ENCODE measurements at places on chromosomes 12 and 14.

GRCh38 chr14:68669111-68669511 is 123.8 kb downstream of the ZFP36L1 start:
- DNase-seq = no peak

GRCh38 chr14:89265234-89265633 is 151.8 kb downstream of the FOXN3 start:
- DNase-seq = no peak

- DNase-seq = no peak
These were observed 26.2 kb upstream of the PPM1A start for GRCh38 chr14:60222820-60223219.

DNA sequence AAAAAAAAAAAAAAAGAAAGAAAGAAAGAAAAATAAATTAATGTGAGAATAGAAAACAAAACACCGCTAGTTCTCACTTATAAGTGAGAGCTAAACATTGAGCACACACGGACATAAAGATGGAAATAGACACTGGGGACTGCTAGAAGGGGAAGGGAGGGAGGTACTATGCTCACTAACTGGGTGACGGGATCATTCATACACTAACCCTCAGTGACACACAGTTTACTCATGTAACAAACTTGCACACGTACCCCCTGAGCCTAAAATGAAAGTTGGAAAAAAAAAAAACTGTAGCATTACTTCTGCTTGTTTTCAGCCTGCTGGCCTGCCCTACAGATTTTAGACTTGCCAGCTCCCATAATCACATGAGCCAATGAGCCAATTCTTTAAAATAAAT is 10.5 kb upstream of the PRMT5 start:
- no peak for DNase-seq

DNA sequence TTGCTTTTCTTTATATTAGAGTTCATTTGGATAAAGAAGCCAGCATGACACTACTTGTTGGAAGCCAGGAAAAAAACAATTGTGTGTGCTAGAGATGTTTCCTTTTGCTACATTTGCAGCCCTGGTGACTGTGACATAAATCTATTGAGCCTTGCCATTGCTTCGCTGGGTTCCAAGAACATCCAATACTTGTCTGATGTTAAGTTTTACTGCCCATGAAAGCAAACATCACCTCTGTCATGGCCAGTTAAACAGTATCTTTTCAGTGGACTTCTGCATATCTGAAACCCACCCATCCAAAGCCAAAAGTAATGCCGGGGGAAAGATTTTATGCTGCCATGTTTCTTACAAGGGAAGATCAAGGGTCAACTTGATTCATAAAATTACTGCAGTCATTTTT is 184.0 kb downstream of the MSRB3 start:
- no peak for DNase-seq

- no peak for DNase-seq
These were observed 2.4 kb downstream of the THTPA start for GRCh38 chr14:23558346-23559009.

GRCh38 chr14:29749327-29749726 is 178.3 kb downstream of the PRKD1 start:
- no peak for DNase-seq

DNA sequence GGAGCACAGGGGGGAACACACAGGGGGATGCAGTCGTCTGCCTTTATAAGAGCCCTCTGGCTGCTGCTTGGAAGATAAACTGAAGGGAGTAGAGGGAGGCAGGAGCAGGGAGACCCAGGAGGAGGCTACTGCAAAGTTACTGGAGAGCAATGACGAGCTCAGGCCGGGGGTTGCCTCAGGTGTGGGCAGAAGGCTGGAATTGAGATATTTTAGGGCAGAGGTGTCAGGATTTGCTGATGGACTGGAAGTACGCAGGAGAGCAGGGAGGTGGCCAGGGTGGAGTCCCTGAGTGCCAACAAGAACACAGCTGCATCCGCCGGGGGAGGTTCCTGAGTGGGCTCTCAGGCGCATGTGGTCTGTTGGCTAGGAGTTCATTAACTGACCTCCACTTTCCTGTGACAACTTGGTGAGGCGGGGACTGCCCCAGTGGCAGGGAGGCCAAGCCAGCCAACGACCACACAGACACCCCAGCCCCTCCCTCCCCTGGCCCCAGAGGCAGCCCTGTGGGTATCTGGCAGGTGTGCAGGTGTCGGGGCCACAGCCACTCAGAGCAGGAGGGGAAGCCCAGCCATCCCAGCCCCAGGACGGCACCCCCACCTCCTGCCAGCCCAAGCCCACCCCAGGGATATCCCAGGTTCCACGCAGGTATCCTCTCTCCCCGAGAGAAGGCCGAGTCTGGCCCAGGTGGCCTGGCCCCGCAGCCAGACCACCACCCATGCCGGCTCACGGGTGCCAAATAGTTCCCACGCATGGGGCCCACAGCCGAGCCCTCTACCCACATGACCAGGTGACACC is 85.4 kb downstream of the NCOR2 start:
- DNase-seq = no peak

DNA sequence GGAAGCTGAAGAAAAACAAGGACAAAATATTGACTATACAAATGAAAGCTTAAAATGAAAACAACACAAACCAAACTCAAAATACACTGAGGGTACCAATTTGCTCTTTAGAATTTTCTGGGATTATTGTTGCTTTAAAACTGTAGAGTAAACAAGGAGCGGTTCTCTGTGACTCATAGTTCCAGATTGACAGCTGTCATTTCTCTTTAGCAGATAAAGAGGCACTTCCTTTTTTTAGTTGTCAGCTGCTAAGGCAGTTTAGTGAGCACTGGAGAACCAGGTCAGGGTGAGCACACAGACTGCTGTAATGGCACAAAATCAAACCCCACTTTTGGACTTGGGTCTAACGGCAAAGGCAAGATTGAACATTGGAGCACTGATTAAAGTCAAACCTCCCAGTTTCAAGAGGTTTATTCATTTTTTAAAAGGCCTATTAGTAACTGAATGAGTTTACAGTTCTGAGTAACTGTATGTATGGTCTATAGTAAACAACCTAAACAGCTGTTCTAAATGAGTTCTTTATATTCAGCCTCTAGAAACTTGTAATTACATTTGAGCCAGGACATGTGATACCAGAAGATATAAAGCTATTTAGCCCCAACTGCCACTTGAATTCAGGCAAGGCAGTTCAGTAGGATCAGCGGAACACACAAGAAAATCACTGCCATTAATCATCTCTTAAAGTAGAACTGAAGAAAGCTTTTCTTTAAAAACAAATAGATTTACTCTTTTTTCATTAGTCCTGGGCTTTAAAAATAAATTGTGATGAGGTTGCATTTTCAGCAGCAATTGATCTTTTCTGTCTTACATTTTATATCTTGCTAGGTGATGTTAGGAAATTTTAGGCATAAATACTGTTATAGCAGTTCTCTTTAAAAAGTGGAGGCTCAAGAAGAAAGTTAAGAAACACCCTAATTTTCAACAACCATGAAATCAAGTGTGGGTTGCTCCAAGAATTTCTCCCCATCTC is 71.7 kb upstream of the PRICKLE1 start:
- DNase-seq = no peak

DNA sequence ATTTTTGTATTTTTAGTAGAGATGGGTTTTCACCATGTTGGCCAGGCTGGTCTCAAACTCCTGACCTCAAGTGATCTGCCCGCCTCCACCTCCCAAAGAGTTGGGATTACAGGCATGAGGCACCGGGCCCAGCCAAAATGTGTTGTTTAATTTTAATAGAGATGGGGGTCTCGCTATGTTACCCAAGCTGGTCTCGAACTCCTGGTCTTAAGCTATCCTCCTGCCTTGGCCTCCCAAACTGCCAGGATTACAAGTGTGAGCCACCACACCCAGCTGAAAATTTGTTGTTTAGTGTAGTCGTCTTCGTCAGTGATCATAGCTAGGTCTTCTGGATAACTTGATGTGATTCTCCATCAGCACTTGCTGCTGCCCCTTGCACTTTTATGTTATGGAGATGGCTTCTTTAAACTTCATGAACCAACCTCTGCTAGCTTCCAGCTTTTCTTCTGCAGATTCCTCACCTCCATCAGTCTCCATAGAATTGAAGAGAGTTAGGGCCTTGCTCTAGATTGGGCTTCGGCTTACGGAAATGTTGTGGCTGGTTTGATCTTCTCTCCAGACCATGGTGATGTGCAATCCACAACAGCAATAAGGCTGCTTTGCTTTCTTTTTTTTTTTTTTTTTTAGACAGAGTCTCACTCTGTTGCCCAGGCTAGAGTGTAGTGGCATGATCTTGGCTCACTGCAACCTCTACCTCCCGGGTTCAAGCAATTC is 13.0 kb downstream of the ISCU start:
- DNase-seq = no peak

GRCh38 chr12:114680604-114681069 is 3.3 kb downstream of the TBX3 start:
- DNase-seq = no peak

DNA sequence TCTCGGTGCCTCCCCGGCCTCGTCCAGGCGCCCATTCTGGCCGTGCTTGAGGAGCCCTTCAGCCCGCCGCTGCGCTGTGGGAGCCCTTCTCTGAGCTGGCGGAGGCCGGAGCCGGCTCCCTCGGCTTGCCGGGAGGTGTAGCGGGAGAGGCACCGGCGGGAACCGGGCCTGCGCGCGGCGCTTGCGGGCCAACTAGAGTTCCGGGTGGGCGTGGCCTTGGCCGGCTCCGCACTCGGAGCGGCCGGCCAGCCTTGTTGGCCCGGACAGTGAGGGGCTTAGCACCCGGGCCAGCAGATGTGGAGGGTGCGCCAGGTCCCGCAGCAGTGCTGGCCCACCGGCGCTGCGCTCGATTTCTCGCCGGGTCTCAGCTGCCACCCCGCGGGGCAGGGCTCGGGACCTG is 168.7 kb upstream of the RPL10L start:
- no peak for DNase-seq

DNA sequence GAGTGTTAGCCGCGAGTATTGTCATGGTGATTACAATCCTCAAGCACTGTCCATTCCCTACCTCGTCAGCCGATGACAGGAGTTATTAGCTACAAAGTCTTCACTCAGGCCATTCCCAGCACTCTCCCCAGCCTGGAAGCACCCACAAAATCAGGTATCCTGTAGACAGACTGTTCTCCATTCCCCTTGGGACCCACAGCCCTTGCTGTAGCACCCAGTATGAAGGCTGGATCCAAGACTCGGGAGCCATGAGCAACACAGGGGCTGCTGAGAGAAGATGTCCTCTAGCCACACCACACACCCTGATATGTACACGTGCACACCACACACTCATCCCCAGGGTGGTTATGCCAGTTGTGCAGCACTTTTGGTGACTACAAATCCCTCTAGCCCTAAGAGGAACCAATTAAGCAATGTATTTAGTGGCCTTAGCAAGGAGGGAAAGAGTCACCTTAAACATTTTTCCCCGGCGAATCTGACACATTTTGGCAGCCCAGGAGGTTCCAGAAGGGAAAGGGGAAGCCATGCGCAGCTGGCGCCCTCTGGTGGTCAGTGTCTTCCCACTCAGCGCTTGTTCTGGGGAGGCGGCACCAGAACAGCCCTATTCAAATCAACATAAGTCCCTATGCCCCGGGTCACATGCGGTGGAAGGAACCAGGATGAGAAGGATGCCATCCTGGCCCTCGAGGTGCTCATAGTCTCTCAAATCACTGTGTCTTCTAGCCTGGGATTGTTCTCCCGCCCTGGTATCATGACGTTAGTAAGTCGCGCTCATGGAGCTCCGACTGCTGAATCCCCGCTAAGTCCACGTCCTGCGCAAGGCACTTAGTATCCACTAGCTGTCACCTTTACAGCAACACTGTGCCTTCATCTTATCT is 96.9 kb downstream of the GCH1 start:
- peak; percentile 68 for DNase-seq

GRCh38 chr14:85060121-85060520 is 469.8 kb upstream of the FLRT2 start:
- no peak for DNase-seq

- DNase-seq = no peak
These were observed 376.0 kb downstream of the ALG10 start for GRCh38 chr12:34398366-34398705.

GRCh38 chr12:51593539-51593938 is 2.5 kb downstream of the SCN8A start:
- DNase-seq = no peak

DNA sequence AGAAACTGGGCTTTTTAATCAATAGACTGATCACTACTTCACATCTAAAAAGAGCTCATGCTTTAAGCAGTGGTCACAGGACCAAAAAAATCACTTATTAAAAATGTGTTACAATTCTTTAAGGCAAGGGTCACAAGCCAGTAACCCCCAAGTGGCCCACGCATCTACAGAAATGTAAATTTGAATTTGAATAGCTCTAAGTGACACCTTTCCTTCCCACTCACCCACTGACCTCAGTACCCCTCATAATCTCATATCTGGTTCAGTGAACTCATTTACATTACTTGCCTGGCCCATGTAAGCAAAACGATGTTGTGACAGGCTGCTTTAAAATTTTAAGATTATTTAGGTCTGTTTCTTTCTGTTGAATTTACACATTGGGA is 27.4 kb downstream of the NELL2 start:
- DNase-seq = no peak

DNA sequence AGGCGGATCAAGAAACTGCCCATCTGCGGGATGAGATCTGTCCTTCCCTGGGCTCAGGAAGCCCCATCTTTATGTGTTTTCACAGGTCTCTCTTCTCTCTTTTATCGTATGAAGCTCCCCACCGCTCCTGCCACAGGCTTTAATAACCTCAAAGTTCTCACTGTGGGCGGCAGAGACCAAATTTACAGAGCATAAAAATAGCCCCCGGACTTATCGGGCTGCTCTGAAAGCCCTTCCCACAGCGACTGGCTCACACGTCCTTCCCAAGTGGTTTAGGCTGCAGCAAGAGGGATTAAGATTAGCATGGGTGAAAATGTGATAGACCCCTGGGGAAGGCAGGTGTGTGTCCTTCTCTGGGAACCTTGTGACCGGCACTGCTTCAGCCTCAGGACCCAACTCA is 47.8 kb downstream of the TESC start:
- DNase-seq = no peak

GRCh38 chr14:99648027-99648784 is 3.3 kb downstream of the HHIPL1 start:
- DNase-seq = no peak

DNA sequence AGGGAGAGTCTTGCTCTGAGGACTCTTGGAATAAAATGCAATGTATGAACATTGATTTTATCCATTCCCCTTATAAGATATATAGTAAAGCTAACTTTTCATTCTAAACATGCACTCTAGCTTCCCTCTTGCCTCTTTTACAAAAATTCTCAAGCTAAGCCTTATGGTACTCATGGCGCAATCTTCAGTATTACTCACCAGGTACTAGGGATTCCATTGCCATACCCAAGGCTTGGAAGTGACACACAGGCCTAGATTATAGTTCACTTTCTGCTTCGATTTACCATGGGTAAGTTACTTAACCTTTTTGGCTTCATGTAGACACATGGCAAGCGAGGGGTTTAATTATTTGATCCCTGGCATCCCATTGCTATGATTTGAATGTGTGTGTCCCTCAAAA is 331.5 kb downstream of the LRIG3 start:
- DNase-seq = no peak

GRCh38 chr14:92521058-92521415 is 7.5 kb downstream of the RIN3 start:
- no peak for DNase-seq
